T-helper 17 cell (primary cell): ENCODE measurements at places on chromosomes 16 and 17.

GRCh38 chr16:13307255-13307654 lies 405.9 kb downstream of the SHISA9 start:
- no peak for DNase-seq

GRCh38 chr17:81537856-81538555 lies 9.8 kb downstream of the FSCN2 start:
- no peak for DNase-seq

DNA sequence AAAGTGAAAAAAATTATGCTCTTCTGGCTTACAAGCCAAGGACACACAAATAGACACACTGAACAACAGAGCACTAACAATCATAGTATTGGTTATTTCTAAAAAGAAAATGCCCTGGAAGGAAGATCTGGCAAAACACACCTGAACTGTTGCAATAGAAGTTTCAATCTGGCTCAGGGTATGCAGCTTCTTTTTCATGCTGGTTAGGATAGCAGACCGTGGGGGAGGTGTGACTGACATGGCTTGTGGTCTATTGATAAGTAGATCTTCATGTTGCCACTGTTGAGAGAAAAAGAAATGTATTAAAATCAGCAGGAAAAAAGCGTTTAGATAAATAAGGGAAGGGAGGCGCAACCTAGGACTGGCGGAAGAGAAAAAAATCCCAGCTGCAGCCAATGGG lies 26.5 kb upstream of the ARL6IP1 start:
- DNase-seq: no peak

DNA sequence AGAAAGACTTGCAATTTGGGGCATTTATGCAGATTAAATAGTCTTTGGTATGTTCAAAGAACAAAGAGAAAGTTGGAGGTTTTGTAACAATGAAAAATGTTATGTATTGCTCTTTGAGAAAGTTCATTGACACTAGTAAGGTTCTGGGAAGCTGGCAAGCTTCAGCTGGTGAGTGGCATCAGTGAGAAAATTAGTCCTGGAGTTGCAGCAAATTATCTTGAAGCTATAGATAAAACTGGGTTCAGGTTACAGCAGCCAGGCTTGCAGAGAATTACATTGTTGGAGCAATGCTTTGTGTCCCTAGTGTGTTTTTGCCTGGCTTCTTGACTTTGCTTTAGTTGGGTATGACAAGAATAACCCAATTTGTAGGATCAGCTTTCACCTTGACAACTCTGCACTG lies 221.2 kb downstream of the CDH13 start:
- DNase-seq: no peak

DNA sequence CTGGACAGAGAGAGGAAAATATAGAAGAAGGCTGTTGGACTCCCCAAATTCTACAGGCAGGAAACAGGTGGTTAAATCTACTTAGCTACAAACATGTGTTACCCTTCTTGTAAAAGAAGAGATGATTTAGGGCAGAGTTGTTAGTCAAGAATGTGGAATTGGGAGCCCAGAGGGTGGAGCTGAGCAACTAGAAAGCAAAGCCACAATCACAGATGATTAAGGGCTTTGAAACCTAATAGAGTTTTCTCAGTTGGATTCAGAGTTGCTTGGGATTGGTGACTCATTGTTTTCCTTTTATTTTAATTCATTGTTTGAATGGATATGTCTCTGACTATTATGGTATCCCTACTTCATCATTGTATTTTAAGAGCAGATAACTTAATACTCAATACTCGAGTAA lies 6.2 kb downstream of the ACSM5 start:
- no peak for DNase-seq
